Dermis microvascular lymphatic vessel endothelial cell (primary cell): ENCODE measurements at places on chromosomes 13 and 19. TPM values are rescaled to one million over a fixed set of nuclear protein-coding genes. Genes with fewer than 3 reads are reported as not detected.

- DNase-seq: no peak
Measured at GRCh38 chr13:113483504-113484293, 6.8 kb downstream of the DCUN1D2 start.

The ADAMTSL5 gene
- total RNA-seq: not detected in 2 replicates

DNA sequence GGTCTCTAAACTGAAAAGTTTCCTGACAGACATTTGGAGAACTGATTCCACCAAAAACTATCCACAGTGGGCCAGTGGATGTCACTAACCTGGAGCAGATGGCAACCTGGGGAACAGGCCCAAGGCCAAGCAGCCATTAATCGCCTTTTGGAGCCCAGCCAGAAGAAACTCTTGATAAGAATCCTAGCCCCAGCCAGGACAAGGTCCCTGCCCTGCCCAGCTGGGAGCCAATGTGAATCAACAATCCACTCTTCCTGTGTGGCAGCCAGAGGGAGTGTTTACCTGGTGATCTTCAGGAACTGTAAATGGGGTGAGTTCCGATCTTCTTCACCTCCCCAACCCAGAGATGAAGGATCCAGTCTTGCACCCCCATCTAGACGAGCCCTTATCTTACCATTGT is 14.5 kb upstream of the IGSF23 start:
- no peak for DNase-seq

DNA sequence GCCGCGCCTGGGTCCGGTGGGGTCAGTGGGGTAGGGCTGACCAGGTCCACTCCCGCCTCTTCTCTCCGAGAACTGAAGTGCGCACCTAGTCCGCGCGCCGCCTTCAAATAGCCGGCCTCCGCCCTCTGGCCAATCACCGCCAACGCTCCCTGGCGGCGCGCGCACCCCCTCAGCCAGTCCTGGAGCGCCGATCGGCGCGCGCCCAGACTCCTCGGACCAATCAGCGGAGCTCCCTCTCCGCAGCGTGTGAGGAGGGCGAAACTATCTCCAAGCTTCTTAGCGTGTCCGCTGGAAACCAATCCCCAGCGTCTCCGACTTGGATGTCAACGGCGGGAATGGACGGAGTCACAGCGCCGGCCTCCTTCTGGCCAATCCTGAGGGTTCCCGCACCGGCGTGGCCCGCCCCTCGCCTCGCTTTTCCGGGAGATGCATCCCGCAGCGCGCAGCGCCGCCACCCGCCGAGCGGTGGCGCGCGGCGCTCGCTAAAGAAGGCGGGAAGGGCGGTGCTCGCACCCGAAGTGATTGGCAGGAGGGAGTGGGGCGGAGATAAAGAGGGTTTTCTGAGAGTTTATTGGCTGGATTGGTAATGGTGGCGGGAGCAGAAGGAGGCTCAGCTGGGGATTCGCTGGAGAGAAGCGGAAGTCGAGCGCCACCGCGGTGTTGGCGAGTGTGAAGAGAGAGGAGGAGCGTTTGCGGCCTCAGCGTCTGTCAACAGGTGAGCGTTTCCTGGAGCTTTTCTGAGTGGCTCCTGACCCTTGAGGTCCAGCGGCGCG is at the start of gene ASF1B:
TSS of gene ASF1B (minus strand) at position 81 of the 773 bp plus-strand sequence. CDS start 133 bp downstream, outside the sequence.
- DNase-seq: peak; percentile 100

DNA sequence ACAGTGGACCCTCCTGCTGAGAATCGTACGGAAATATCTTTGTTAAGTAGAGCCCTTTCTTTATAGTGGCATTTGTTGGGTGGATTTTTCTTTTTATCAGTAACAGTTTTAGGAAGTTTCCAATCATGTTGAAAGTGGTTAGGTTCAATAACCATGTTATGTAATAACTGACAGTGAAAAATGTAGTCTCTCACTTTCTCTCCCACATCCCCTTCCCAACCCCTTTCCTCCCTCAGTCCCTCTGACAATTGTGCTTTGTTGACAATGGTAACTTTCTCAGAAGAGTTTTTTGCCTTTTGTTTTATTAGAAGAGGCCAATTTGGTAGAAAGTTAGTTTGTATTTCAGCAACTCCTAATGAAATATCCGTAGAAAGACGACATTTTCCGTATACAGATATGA is 77.8 kb upstream of the SLAIN1 start:
- no peak for DNase-seq

GRCh38 chr19:1230783-1231489 is 6.9 kb downstream of the CBARP start:
- DNase-seq: no peak
